Fibroblast of skin of left quadriceps (primary cell): ENCODE measurements at places on chromosomes 2 and 18.

GRCh38 chr2:119106301-119106897 is 52.2 kb downstream of the C1QL2 start:
- peak; percentile 11 for DNase-seq

DNA sequence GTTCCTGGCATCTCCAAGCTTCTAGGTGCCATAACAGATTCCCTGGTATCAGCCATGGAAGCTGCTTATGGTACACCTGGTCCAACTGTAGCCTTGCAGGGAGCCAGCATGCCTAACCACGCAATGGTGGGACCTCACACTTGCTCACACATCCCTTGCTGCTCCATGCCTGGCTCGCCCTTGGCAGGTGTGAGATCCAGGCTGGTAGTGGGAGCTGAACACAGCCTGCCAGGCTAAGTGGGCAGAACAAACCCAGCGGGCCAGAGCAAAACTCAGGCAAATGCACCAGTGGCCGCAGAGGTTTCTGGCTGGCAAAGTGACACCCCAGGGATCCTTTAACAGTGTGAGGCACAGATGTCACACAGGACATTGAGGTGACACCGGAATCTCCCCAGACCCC is 185.8 kb downstream of the NDUFA10 start:
- DNase-seq: no peak

GRCh38 chr2:135913727-135914365 is 37.6 kb upstream of the MCM6 start:
- peak; percentile 21 for DNase-seq

GRCh38 chr2:180006231-180006630 is 866 bp downstream of the CWC22 start:
- no peak for DNase-seq

DNA sequence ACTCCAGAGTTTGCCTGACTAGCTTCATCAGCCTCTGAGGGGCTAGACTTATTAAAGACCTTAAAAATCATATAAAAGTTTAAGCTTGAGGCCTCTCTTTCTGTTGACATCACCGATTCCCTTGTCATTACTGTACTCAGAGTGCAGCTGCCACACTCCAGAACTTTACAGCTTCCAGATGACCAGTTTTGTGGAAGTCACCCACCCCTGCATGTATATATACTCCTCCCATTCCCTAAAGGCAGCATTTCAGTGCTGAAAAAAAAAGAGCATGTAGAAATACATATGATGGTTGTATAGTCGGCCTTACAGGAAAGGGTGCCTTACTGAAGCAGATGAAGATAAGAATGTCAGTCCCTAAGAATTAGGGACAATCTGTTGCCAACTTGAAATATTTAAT is 117.3 kb downstream of the FEZ2 start:
- no peak for DNase-seq

- no peak for DNase-seq
These were observed 1.6 kb downstream of the NEU4 start for GRCh38 chr2:241810307-241811200.

DNA sequence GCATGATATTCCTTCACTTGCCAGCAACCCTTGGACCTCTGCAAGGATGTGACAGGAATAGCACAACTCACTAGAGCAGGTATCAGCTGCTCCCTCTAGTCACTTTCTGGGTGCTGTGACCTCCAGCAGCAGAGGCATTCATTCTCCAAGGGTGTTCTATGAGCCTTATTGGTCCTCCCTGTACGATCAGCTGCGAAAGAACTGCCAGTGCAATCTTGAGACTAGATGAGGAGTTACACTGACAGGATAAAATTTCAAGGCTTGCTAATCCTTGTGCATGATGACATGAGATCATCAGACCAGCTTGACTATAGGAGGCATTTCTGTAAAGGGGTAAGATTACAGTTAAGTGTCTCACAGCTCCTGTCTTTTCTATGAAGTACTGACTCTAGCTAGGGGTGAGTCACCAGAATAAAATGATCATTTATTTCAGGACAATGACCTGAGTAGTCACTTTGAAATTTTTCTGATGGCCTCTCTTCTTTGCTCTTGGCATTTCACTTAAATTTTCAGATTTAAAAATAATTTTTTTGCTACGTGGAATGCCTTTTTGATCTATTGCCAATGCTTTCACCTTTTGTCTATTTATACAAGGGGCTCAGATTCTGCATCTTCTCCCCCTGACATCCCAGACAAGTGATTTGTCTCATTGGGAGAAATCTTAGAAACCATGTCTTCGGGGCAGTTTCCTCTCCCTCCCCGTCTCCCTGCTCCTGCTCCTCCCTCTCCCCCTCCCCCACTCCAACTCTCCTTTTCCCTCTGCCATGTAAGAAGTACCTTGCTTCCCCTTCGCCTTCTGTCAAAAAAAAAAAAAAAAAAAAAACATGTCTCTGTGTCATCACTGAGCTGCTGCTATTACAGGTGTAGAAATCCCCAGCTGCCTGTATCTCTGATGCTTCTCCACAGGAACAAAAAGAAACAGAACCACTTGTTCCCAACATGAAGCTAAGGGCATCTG is 49.2 kb upstream of the FRZB start:
- peak; percentile 64 for DNase-seq

GRCh38 chr2:11016735-11017388 is 105.1 kb downstream of the KCNF1 start:
- no peak for DNase-seq

GRCh38 chr2:101476605-101477208 is 1.8 kb upstream of the RFX8 start:
- DNase-seq: no peak

DNA sequence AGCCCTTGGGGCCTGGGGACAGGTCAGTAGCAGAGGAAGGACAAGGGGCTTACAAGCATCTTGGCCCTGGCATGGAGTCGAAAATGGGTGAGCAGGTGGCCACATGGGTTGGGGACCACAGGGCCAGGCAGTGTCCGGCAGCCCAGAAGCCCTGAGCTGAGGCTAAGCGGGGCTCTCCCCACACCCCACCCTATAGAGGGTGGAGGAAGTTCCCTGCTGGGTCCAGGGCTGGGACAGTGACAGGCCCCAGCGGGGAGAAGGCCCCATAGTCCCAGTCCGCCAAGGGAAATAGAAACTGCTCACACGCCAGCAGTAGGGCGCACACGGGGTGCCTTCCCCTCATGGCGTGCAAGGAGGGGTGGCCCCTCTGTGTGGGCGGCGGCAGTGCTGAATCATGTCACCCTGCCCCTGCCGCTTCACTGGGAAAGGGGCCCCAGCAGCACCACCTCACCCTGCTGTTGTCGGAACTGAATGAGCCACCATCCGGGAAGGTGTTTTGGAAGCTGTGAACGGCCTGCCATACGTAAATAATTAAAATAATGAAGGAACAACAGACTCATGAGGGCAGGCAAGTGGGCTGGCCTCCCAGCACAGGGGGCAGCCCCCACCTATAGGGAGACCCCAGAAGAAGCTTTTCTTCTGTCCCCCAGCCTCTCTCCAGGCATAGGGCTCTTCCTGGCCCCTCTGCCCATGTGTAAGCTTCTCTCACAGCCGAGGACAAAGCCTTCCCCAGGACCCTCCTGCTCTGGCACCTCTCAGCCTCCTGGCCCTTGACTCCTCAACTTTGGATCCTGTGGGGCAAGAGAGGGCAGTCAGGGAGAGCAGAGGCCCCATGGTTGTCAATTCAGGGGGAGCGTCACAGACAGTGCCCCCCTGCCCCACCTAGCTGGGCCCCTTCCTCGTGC is 12.7 kb upstream of the DUSP2 start:
- no peak for DNase-seq

DNA sequence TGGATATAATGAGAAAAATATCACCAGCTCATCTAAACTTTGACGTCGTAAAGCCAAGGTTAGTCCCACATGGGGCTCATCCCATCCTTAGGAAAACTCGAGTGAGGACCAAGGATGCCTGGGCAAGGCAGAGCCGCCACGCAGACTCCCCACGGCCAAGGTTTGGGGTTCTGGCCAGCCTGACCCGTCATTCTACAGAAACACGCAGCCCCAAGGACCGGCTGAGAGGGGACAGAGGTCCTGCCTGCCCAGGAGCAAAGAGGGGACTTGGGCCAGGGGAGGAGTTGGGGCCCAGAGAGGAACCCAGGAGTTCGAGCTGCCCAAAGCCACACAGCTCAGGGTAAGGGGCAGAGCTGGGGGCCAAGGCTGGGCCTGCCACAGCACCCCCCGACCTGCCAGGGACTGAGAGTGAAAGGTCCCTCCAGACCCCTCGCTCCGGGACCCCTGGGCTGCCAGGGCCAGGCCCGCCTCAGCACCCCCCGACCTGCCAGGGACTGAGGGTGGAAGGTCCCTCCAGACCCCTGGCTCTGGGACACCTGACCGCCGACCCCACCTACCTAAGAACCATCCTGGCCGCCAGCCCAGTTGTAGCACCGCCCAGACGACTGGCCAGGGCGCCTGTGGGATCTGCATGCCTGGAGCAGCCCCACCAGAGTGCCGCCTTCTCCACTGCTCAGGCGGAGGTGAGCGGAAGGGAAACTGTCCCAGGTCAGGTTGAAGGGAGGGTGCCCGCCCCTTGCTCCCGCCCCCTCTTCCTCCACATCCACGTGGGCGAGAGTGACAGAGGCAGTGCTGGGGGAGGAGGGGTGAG is at the start of gene PDCD1:
TSS of gene PDCD1 (minus strand) at position 689 of the 811 bp plus-strand sequence. CDS start at position 633, 56 bp downstream.
- no peak for DNase-seq

DNA sequence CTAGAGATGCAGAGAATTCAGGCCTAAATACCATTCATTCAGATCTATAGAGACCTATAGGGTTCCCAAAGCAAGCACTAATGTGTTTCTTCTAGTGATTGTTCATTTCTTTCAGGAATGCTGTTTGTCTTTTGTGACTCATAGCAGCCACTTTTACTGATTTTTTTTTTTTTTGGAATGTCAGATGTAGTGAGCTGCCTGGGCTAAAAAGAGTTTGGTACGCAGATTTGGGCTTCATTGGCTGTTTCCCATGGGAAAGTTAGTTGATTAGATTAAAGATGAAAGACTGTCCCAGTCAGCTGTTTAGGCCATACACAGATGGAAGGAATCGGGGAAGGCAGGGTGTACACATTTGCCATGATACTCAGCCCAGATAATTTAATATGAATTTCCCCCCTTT is 87.6 kb downstream of the CDC42EP3 start:
- DNase-seq: peak; percentile 58

GRCh38 chr2:64854773-64855237 is 134.4 kb upstream of the SLC1A4 start:
- DNase-seq: no peak

DNA sequence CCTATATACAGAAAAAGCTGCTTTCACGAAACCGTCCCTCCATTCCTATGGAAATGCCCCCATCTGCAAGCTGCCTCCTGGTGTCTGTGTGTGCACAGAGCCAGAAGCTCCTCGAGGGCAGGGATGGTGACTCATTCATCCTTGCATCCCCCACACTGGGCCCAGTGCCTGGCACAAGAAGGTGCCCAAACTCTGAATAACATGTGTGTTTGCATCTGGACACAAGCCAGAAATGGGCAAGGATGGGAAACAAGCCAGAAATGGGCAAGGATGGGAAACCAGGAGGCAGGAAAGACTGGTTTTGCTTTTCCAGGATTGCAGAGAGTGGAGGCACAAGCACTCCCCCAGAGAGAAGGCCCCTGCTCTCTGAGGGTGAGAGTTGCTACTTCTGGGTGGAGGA is 313.9 kb downstream of the CELF4 start:
- DNase-seq: no peak

DNA sequence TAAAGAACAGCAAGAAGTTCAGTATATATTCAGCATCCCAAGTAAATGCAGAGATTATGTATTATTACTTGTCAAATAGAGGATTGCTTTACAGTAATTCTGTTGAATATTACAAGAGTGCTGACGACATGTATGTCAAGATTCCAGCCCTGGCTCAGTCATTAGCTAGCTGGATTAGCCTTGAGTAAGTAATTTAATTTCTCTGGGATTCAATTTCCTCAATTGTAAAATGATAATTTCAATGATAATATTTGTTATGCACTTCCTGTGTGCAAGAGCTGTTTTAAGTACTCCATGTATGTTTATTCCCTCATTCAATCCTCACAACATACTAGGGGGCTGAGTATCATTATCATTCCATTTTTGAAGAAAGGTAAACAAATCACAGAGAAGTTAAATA is 44.0 kb downstream of the TCF4 start:
- DNase-seq: no peak

GRCh38 chr18:68262690-68263294 is 452.1 kb downstream of the TMX3 start:
- peak; percentile 76 for DNase-seq

DNA sequence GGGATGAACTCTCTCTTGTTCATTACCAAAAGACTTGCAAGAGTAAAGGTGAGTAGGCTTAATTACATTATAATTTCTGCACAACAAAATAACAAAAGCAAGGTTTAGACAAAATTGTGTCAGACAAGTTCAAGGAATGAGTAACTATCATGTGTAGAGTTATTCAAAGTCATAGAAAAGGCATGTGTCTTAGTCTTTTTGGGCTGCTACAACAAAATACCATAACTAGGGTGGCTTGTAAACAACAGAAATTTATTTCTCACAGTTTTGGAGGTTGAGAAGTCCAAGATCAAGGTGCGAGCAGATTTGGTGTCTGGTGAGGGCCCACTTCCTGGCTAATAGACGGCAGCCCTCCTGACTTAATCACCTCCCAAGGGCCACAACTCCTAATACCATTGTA is 37.6 kb downstream of the IL1R2 start:
- DNase-seq: no peak

DNA sequence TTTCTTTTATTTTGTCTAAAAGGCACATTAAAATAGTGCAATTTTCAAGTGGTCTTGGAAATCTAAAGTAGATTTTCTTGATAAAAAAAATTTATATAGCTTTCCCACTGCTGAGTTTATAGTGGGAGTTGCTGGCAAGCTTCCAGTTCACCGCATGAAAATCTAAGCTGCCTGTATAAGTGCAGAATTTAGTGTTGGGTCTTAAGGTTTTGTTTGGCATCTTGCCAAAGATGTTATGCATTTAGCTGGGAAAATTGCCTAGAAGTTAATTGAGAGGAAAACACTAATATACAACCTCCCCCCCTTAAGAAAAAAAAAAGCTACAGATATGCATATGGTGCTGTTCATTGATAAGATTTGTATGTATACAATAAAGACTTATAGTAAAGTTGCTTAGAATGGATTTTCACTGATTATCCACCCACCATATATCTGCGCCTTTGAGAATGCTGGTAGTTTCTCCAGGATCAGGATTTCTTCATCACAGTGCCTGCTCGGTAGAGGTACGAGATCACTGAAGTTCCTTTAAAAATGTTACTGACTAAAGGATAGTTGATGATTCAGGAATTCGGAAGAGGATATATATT is 803.2 kb upstream of the POU3F3 start:
- DNase-seq: no peak

DNA sequence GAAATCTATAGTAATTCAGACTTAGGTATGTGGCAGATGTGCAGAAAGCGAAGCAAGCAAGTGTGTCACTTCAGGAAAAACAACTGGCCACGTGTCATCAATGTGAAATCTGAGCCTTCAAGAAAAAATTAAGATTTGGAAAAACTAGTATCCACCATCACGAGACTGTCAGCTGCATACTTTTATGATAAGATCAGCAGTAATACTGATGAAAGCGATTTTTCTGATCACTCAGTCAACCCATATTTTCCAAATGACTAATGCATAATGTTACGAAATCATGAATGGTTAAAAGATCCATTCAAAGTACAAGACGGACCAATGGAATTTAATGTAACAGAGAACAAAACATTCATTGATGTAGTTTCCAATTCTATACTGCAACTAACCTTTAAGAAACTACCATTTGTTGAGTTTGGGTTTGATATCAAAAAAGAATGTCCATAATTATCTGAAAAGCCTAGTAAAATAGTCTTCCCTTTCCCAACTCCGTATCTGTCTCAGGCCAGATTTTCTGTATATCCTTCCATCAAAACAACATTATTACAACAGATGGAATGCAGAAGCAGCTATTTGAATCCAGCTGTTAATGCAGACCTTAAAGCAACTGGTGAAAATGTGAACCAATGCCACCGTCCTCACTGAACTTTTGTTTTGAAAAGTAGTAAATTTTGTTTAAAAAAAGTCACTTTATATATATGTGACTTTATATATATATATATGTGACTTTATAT is 17.0 kb upstream of the BCL2 start:
- DNase-seq: peak; percentile 93
